ENCODE measurements at places on chromosomes 6 and 20. TPM values are rescaled to one million over a fixed set of nuclear protein-coding genes. Genes with fewer than 3 reads are reported as not detected.

Gene GLP1R
- total RNA-seq: 1.6 TPM

Gene SLCO4A1
- 2.1 TPM for total RNA-seq

Gene KIF6
- 6.7 TPM for total RNA-seq

Gene TMC2
- 3.5 TPM for total RNA-seq

Gene PPP1R14C
- 35.5 TPM for total RNA-seq

Gene PLG
- not detected for total RNA-seq

Gene BPIFB1
- total RNA-seq: not detected

Gene TRIM31
- total RNA-seq: not detected

Gene COL11A2
- 2.3 TPM for total RNA-seq

Gene DPPA5
- total RNA-seq: not detected

Gene PDYN
- 35.5 TPM for total RNA-seq

Gene NDRG3
- total RNA-seq: 77.5 TPM

Gene SCRT2
- 0.92 TPM for total RNA-seq

Gene HLA-B
- total RNA-seq: 56.7 TPM

Gene HLA-DQA2
- not detected for total RNA-seq

Gene FLOT1
- total RNA-seq: 62.5 TPM

Gene SYCP2L
- total RNA-seq: 6.9 TPM

Gene OR2H2
- not detected for total RNA-seq

Gene EMILIN3
- total RNA-seq: 3.5 TPM

Gene C6orf118
- 23.5 TPM for total RNA-seq

Gene CLVS2
- total RNA-seq: 43.6 TPM

Gene KCNK5
- total RNA-seq: not detected

Gene ADGRF5
- total RNA-seq: 9.9 TPM

Gene FOXP4
- 2.1 TPM for total RNA-seq

Gene GSTA1
- total RNA-seq: not detected

Gene KLHDC3
- total RNA-seq: 118 TPM
